Fibroblast of skin of left biceps (primary cell): ENCODE measurements at places on chromosomes 1 and 21.

GRCh38 chr21:45055861-45056260 is 18.5 kb upstream of the ADARB1 start:
- no peak for DNase-seq

DNA sequence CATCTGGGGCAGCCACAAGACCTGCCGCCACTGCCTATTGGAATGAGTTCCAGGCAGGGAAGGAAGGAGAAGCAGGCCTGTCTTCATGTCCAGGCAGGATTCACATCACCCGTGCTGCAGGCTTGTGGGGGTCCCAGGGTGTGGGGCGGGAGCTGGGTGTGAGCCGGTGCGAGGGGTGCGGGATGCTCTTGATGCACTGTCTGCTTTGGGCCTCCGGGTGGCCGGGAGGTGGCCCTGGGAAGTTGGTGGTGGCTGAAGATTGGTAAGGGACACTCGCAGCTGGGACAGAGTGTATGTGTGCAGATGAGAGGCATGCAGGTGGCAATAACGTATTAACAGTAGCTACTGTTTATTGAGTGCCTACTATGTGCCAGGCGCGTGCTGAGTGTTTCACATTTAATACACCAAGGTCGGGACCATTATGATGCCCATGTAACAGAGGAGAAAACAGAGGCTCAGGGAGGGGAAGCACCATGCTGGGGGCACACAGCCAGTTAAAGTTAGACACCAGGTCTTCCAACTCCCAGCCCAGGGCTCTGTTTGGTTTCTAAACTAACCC is 3.3 kb downstream of the CROCC start:
- no peak for DNase-seq

GRCh38 chr1:209766051-209766450 is 10.2 kb downstream of the TRAF3IP3 start:
- DNase-seq: no peak

- no peak for DNase-seq
These were observed 6.7 kb upstream of the MPC2 start for GRCh38 chr1:167943541-167943940.
